HL-60 (cell line): ENCODE measurements at places on chromosomes 4 and X.

DNA sequence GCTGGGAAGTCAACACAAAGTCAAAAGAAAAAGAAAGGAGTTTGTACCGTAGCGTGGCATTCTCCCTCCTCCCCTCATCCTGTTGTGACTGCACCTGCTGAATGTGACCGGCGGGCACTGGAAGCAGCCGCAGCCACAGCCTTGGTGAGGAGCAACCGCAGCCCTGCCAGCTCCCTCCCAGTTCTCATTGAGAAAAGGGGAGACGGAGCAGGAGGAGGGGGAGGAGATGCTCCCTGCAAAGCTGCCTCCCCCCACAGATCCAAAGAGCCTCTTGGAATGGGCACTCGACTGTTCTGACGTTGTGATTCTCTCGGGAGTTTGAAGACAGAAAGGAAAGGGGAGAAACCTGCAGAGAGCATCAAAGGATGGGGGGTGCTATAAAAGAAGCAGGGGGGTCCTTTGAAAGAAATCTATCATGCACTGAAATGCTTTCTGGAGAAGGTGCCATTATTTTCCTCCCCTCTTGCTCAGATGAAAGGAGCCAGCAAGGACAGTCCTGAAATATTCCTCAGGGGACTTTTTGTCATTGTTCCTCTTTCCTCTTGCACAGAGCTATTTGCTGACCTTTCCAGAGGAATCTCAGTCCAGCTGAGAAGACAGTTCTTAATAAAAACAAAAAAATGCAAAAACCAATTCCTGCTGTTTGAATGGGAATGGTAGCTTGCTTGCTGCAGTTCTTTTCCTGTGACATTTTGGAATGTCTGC lies 429.7 kb downstream of the MAPK10 start:
- no peak for DNase-seq

GRCh38 chr4:56828784-56829535 lies 7.5 kb upstream of the SPINK2 start:
- no peak for DNase-seq

GRCh38 chr4:150305995-150306394 lies 227.8 kb downstream of the DCLK2 start:
- no peak for DNase-seq

DNA sequence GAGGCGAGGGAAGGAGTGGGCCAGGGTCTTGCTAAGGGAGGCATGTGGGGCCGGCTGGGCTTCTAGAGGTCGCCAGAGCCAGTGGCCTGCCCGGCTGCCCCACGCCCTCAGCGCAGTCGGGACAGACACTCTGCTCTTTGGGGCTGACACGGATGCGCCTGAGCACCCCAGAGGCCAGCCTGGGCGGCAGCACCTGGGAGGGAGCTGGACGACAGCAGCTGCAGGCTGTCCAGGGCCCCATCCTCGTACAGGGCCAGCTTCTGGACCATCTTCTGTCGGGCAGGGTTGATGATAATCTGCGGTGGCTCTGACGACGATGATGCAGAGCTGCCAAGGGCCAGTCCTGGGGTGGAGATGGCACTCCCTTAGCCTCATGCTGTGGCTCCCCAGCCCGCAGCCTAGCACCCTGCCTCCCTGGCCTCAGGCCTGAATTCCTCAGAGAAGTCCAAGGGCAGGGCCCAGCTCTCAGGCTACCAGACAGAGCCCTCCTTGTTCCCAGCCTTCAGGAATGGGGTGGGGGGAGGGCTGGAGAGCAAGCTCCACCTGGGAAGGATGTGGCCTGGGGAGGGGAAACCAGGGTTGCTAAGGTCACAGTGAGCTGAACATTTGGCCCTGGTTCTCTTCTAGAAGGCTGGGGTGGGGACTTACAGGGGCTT lies 7.2 kb downstream of the IRAK1 start:
- DNase-seq, result no peak
